ENCODE measurements at places on chromosomes 2 and 18.

DNA sequence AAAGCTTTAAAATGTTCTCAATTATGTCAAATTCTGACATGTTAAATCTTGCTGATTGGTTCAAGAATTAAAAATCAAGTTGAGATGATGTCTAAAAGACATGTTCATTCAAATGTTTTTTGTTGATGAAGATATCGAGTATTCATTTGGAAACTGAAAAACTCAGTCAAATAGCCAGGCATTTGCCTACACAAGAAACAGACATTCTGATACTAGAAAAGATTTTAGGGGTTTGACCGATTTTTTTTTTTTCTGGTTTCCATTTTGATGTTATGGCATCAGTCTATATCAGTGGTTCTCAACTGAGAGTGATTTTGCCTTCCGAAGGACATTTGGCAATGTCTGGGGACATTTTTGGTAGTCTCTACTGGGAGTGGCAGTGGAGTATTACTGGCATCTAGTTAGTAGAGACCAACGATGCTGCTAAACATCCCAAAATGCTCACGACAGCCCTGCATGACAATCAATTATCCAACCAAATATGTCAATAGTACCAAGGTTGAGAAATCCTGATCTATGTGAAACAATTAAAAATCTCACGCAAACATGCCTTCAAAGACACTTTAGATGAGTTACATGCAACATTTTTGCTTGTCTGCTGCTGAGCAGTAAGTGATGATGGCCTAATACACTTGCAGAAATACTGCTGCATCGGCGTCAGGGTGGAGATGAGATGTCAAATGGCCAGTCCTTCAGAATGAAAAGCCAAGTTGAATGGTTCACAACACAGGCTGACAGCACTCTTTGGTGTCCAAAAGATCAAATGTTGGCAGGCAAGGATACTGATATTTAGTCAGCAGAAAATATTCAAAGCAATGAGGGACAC, 12.5 kb downstream of the RASGRP3 start:
- DNase-seq: no peak

GRCh38 chr18:79748321-79749180, 49.2 kb upstream of the KCNG2 start:
- no peak for DNase-seq

DNA sequence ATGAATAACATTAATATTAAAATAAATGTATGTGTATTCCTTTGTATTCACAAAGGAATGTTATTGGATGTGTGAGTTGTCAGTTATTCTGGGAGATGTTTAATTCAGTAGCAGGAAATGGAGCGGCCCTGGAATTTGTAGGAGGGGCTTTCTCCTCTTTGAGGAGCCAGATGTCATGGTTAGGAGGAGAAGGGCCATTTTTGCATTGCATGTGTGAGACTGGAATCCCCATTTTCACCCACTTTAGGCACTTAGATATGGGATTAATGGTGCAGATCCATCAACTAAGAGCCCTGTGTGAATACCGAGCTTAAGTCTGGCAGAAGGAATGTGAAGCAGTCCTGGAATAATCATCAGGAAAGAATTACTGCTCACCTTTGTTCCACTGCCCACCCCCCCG, 439.2 kb downstream of the PARD3B start:
- no peak for DNase-seq

- DNase-seq: no peak
Observed at GRCh38 chr2:207950063-207950760, 75.1 kb downstream of the PLEKHM3 start.

DNA sequence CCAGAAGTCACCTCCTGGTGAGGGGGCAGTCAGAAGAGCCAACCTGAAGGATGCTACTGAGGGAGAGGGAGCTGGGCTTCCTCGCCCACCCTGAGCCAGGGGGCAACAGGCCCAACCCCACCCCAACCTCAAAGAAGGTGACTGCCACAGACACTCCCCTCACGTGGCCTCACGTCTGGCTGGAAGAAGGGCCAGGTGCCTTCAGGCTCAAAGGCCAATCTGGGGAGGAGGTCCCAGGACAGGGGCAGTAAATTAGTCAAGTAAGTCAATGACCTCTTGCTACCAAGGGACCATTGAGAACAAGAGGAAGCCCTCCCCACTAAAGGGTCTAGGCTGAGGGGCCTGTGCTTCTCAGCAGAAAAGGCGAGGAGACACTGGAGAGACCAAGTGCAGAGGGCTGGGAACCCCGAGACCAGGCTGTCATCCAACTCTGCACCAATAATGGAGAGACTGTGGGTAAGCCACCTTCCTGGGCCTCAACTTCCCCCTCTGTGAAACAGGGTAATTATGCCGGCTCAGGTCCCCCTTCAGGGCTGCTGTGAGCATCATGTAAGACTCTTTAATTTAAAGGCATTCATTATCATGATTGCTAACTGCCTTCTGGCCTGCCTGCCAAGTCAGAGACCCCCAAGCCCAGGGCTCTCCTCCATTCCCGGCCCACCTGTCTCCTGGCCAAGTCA, 20.2 kb upstream of the TNS1 start:
- no peak for DNase-seq

DNA sequence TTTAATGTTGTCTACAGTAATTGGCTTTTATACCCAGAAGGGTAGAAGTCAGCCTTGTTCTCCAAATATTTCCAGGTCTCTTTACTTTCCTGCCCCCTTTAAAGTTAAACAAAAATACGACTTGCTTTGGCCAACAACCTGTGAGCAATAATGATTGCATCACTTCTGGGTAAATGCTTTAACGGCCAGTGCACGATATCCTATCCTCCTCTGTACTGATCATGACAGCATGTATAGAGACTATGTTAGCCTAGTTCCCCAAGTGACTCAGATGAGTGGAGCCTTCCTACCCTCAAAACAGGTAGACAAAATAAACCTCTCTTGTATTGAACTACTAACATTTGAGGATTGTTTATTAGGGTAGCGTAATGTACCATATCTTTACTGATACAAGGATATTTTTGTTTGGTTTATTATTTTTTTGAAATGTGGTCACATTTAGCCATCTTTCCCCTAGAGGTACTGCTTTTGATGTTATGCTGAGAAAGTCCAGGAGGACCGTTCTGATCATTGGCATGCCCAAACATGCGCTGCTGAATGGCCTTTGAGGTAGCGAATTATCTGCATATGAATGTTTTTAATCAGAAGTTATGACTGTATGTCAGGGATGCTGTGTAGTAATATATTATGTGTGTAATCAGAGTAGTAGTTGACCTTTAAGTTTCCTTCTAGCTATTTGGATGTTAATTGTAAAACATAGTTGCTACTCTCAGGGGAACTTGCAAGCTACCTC, 262.6 kb upstream of the DCC start:
- DNase-seq: no peak

GRCh38 chr2:238845583-238846377, 2.1 kb upstream of the TWIST2 start:
- DNase-seq: no peak

DNA sequence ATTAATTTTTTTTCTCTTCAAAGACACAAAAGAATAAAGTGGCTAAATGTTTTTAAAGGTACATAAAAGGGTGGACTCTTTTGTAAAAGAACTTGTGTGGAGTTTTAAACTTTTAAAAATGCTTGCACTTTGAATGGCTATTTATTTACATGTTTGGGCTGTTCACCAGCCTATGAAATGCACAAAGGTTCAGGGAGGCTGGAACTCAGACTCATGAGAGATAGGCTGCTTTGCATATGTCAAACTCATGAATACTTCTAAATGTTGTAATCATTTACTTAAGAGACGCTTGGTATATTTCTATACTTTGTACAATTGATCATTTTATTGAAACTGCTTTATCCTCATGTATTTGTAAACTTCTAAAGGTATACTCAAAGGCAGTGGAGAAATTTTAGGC, 79.9 kb downstream of the ZEB2 start:
- DNase-seq: no peak

DNA sequence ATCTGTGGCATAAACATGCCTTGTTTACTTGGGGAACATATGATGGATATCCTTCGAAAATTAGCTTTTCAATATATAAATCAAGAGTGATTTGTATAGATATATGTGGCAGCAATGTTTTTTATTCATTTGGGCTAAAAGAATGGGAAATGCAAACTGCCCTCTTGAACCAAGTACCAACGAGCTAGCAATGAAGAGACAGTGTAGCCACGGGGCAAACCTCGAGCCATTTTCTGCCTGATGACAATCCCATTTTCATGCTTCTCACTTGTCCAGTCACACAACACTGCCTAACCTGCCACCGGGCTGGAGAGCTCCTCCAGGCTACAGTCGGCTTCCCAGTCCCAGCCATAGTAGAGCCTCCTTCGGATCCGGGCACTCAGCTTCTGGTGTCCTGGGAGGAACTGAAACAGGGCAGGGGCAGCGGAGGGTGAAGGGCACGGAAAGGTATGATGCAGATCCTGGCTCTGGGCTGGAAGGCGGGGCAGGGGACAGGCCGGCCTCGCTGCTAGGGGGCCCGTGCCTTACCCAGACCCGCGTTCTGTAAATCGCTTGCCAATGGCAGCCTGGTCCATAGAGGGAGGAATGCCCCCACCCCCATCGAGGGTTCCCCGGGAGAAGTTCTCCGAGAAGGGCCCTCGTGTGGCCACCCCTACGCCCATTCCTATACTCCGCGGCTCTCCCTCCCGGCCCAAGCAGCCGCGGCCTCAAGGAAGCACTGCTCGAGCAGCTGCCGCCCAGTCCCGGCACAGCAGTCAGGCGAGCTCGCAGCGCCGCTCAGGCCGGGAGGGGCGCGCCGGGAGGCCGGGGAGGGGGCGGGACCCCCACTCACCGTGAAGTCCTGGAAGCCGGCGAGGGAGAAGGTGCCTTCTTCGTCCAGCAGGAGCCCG, 552 bp downstream of the CNPPD1 start:
- no peak for DNase-seq

DNA sequence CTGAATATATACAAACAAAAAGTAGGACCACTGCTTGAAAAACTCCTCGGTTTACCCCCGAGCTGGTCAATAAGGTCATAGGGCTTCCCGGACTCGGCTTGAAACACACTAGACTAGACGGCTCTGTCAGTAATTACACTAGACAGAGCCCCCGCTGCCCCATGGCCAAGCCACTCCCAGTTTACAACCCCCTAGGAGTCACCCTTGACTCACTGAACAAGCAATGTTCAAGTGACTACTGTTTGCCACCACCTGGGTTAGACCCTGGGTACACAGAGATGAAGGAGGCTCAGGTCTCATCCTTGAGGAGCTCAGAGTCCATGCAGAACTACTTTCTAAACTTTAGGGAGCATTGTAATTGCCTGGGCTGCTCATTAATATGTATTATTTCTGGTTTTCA, 13.7 kb upstream of the PRELID3A start:
- no peak for DNase-seq

GRCh38 chr2:239880396-239880795, 144.7 kb downstream of the NDUFA10 start:
- no peak for DNase-seq

- no peak for DNase-seq
Observed at GRCh38 chr2:157788201-157788600, 87.9 kb downstream of the ACVR1 start.

DNA sequence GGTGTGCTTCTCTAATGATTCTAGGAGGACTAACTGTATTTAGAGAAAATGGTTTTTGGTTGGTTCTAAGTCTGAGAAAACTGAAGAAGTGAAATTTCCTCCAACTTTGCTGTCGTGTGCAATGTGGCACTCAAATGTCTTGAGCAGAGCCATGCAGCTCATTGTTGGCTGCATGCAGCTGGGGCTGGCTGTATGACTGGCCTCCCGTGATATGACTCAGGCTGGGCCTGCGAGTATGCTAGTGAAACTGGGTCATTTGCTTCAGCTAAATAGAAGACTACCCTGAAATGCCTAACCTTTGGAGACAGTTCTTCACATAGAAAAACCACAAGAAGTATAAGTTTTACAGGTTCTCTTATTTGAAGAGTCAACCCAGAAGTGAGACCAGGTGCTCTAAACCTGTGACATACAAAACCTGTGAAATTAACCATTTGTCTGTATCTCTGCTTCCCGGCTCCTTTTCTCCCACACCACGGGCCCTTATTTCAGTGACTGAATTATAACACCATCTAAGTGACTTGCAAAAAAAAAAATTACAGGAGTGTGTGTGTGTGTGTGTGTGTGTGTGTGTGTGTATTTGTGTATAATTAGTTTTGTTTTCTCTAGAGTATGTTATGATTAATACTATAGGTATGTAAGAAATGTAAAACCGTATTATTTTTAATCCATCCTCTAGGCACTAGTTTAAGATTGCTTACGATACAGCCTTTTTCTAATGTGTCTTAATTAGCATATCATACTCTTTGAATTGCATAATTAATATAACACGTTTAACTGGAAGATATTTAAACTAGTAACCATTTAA, 15.9 kb downstream of the POLI start:
- no peak for DNase-seq

DNA sequence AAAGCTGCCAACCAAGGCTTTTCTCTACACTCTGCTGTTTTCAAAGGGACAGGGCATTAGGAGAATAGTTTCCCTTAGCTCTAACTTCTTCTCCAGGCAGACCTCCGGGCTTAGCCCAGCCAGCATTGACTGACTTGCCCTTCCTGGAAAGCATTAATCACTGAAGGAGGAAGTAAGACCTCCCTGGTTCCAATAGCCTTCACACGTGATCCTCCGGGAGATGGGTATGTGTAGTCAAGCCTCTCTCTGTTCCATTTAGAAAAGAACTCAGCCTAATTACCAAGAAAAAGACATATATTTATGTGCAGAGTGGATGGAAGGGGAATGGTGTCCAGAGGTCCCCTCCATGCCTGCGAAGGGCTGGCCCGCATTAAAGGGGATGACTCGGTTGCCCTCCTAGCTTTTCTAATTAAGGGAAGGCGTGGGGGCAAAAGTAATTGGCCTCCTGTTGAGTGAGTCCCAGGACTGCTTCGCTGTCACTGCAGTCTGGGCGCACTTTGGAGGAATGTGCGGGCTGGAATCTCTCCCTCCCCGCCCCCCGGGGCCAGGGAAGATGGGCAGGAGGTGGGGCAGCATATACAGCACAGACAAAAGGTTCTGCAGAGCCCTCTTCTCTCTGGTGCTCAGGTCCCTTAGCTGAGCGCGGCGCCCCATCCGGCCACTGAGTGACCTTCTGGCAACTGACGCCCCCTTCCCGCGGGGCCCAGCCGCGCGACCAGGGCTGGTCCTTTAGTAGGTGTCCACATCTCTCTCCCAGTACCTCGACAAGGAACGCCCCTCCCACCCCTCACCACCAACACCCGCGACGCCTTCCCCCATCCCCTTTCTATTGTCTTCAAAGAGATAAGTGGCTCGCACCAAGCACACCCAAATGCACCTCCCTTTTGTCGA, 686.0 kb downstream of the NRXN1 start:
- DNase-seq: no peak

GRCh38 chr18:48476550-48476917, 62.3 kb upstream of the CTIF start:
- no peak for DNase-seq

- no peak for DNase-seq
Observed at GRCh38 chr18:37564711-37565100, 892 bp downstream of the CELF4 start.

Measured in stimulated activated CD4-positive, alpha-beta T cell treated with anti-CD3 and anti-CD28 coated beads, Interleukin-1b, Interleukin-23, amount 100 ng/mL, for 1 hour (primary cell).